ENCODE measurements at places on chromosomes 2 and 18.
A peak's percentile ranks its signal among the peaks of the same experiment; 100 is the strongest.

DNA sequence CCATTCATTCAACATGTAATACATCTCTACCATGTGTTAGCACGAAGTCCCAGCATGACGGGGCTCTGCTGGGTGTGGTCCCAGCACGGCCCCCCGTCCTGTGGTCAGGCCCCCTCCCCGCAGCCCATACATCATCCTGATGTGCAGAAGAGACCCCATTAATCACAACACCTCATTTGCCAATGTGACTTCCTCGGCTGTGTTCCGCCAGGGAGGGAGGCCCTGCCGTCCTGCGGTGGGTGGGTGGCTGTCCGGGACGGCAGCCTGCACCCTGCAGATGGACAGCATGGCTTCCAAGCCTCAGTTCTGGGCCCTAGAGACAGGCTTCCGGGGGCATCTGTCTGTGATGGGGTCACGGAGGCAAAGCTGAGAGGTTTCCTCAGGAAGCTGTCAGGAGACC is 254.0 kb downstream of the CYP26B1 start:
- no peak for DNase-seq

DNA sequence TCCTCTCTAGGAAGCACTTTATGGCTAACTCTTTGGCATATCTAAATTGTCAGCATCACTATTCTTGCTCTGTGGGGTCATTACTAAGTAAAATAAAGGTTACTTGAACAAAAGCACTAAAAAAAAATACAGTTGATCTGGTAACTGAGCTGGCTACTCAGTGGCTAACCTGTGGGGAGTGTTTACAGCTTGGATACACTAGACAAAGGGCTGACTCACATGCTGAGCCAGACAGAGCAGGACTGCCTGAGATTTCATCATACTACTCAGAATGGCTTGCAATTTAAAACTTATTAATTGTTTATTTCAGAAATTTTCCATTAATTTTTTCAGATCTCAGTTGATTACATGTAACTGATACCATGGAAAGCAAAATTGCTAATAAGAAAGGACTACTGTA is 1690.4 kb upstream of the SLC39A10 start:
- DNase-seq = peak; percentile 88

- no peak for DNase-seq
These were observed 51.5 kb downstream of the PUM2 start for GRCh38 chr2:20299113-20299512.

GRCh38 chr18:66124394-66124793 is 373.6 kb downstream of the CDH7 start:
- DNase-seq = no peak

- no peak for DNase-seq
These were observed 69.1 kb downstream of the PHLPP1 start for GRCh38 chr18:62784338-62784965.

- DNase-seq = no peak
These were observed 96.2 kb upstream of the EPAS1 start for GRCh38 chr2:46200861-46201605.

DNA sequence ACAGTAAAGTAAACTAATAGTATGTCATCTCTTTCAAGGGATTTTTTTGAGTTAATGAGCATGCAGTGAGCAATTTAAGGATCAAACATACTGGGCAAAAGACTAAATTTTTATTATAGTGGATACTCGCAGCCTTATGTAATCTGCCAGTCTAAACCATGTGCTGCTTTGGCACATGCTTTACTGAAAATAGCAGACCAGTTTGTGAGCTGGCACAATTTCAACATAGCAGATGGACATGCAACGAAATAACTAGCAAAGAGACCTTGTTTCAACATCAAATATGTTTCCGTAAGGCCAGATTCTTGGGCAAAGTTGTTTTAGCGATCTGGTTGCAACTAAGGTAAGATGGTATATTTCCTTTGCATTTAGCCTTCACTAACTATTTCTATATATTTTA is 807.3 kb downstream of the NR4A2 start:
- DNase-seq = no peak

- no peak for DNase-seq
These were observed 34.7 kb downstream of the PTPN18 start for GRCh38 chr2:130390460-130391057.

GRCh38 chr2:213216461-213216860 is 65.0 kb upstream of the IKZF2 start:
- DNase-seq = peak; percentile 90

- no peak for DNase-seq
These were observed 52.8 kb downstream of the XRCC5 start for GRCh38 chr2:216161967-216162366.

GRCh38 chr2:37676274-37676673 is 4.8 kb upstream of the CDC42EP3 start:
- peak; percentile 62 for DNase-seq

DNA sequence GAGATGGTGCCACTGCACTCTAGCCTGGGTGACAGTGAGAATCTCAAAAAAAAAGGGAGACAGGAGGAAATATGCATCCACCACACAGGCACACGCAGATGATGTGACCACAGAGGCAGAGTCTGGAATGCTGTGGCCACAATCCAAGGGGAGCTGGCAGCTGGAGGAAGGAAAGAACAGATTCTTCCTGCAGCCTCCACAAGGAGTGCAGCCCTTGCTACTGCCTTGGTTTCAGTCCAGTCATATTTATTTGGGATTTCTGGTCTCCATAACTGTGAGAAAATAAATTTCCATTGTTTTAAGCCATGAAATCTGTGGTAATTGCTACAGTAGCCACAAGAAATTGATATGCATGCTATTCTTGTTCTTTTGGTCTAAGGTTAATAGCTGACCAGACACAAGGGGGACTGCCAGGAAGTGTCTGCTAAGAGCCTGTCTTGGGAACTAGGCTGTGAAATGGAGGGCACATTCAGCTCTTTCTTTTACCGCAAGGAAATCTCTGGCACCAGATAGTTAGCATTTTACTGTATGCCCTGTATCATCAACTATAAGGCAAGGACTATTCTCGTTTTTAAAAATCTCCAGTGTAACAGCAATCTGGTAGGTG is 133.1 kb upstream of the SEC11C start:
- no peak for DNase-seq

- DNase-seq = peak; percentile 47
These were observed 92.9 kb downstream of the ZEB2 start for GRCh38 chr2:144426981-144427479.

GRCh38 chr2:143029141-143029540 is 100.1 kb upstream of the ARHGAP15 start:
- no peak for DNase-seq

DNA sequence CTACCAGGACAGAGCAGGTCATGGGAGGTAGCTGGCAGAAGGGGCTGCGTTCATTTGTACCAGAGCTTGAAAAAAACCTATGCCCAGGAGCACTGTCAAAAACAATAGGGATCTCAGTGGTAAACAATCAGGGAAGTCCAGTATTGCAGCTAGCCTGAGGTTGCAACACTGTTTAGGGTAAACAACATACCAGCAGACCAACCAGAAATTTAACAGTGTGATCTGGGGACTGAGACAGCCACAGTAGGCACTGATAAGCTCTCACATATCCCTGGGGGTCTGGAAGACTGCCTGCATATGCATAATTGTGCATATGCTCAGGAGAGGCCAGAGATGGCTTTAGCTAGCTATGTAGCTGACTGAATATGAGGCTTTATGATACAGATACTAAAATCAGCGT is 12.0 kb upstream of the ZCCHC2 start:
- peak; percentile 31 for DNase-seq

- peak; percentile 80 for DNase-seq
These were observed 167.9 kb upstream of the NXPH2 start for GRCh38 chr2:138948070-138948539.

- DNase-seq = no peak
These were observed 75.7 kb downstream of the TRIM43 start for GRCh38 chr2:95667480-95667879.

GRCh38 chr2:240809276-240809675 is 10.7 kb downstream of the KIF1A start:
- DNase-seq = no peak

DNA sequence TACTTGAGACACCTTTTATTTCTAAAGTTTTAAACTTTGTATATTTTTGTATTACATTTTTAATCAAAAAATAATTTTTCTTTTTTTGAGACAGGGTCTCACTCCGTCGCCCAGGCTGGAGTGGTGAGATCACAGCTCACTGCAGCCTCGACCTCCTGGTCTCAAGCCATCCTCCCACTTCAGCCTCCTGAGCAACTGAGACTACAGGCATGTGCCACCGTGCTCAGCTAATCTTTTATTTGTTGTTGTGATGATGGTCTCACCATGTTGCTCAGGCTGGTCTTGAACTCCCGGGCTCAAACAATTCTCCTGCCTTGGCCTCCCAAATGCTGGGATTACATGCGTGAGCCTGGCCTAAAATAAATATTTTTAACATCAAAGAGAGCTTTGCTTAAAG is 218.7 kb upstream of the SH3BP4 start:
- DNase-seq = no peak

DNA sequence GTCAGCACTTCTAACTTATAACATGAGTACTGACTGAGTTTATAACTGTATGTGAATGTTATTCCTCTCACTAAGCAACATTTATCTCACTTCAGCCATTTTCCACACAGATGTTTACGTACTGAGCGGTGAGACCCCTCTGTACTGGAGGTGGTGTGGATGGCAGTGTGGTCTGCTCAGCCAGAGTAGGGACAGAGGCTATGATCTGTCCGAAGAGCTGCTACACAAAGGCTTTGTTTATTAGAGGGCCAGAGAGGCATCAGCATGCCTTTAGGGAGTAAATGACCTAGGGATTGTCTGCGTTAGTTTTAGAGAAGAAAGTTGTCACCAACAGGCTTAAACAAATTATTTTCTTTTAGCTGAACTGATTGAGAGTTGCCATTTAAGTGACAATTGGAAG is 23.2 kb upstream of the TACR1 start:
- no peak for DNase-seq

- no peak for DNase-seq
These were observed 679.0 kb upstream of the ID2 start for GRCh38 chr2:8002765-8003393.

- no peak for DNase-seq
These were observed 119.5 kb upstream of the MCFD2 start for GRCh38 chr2:47034973-47035609.

- DNase-seq = no peak
These were observed 63.4 kb downstream of the INPP4A start for GRCh38 chr2:98507891-98508708.

GRCh38 chr2:25524507-25524906 is 148.9 kb downstream of the DTNB start:
- no peak for DNase-seq

- peak; percentile 32 for DNase-seq
These were observed 450.1 kb downstream of the LPIN1 start for GRCh38 chr2:12196495-12196894.

- DNase-seq = peak; percentile 69
These were observed 83.9 kb downstream of the AAK1 start for GRCh38 chr2:69559442-69560146.

DNA sequence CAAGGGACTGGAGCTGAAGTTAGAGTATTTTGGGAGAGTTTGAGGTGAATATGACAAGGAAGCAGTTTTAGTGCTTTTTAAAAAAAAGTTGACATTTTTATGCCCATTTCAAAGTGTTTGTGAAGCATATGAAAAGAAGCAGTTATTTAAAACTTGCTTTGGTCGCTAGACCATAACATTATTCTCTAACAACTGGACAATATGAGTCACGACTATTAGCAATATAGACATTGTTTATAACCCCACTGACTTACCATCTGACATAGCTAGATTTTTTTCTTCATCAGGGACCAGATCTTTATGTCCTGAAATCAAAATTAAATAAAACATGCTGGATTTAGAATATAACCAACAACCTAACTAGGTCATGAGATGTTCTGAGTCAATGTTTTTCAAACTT is 22.6 kb upstream of the DYTN start:
- no peak for DNase-seq

- DNase-seq = no peak
These were observed 614.5 kb downstream of the IRS1 start for GRCh38 chr2:226184940-226185615.

DNA sequence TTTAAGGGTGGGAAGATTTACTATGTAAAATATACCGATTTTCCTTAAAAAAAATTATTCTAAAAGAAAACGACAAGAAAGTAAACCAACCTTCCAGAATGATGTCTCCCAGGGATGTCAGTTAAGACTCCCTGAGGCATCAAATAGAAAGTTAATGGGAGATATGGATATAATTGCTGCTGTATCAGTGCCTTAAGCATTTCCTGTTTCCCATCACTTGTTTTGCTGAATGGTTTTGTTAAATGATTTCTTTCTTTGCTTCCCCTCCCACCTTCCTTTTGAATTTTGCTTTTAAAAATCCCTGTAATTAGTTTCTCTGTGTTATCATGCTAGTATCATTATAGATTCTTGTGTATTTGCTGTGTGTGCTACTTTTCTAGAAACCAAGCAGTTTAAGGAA is 154.3 kb upstream of the CWC22 start:
- DNase-seq = no peak

DNA sequence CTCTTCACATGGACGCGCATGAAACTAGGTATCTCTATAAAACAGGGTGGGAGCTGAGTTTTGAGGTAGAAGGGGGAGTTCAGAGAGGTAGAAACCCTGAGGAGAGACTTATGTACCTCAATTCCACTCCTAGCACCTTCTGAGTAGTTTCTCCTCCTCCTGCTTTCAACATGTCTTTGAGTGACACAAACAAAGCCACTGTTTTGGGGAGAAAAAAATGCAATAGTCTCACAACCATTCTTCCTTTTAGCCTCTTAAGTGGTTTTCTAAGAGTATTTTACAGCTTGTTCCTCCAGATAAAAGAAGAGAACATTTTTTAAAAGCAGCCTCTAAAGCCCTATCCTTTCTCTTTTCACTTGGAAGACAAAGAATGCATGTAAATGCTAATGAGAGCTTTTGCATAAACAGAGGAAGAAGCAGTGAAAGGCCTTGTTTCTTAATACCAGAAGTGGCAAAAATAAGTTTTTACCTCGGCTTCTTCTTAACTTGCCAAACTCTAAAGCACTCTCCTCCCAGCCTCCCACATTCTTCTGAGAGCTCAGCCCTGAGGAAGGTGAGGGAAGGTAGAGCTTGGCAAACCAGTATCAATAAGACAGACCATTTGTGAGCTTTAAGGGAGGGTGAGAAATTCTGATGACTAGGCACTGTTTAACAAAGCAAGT is 1304.4 kb upstream of the ACVR2A start:
- DNase-seq = no peak

GRCh38 chr2:205755923-205756322 is 73.6 kb downstream of the NRP2 start:
- peak; percentile 77 for DNase-seq

DNA sequence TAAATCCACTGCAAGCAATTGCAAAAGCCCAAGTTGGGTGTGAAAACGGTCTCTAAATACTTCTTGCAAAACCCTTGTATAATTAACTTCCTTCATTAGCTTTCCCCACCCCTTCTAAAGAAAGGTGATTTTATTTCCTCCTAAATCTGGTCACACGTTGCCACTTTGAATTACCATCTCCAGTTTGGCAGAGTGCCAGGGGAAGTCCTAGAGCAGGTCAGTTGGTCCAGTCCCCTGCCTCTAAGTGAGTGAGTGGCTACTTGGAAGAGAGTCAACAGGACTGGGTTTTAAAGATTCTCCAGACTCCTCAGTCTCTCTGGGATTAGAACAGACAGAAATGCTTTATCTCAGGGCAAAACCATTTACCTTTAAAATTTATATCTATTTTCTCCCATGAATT is 18.7 kb upstream of the LYPD6B start:
- DNase-seq = no peak
